Activated naive CD4-positive, alpha-beta T cell (primary cell): ENCODE measurements at places on chromosomes 6 and 20.

GRCh38 chr20:52242237-52243230 lies 51.0 kb upstream of the ZFP64 start:
- DNase-seq = no peak

DNA sequence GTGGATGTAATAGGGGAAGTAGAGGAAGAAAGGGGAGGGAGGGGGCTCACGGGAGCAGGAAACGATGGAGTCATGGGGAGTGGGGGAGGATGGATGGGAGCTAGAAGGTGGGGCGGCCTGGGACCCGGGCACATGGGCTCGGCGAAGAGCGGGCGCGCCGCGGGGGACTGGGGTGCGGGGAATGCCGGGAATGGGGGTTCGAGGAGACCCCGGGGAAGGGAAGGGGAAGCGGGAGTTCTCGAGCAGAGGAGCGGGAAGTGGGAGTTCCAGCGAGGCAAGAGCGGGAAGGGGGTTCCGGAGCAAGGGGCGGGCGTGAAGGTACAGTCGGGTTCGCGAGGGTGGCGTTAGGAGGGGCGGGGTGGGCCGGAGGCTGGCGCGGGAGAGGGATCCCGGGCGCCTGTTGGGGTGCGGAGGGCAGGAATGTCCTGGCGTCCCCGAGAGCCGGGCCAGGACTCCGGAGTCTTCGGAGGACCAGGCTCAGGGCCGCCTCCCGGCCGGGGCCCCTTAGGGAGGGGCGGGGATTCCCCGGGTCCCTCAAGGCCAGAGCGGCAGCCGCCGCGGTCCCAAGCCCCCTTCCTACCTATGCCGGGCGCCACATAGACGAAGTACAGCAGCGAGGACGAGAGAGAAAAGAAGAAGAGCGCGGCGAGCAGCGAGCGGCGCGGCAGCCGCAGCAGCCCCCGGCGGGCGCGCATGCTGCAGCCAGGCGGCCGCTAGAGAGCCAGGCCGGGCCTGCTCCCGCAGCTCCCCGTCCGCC lies 504 bp downstream of the B4GALT5 start:
- DNase-seq = no peak

DNA sequence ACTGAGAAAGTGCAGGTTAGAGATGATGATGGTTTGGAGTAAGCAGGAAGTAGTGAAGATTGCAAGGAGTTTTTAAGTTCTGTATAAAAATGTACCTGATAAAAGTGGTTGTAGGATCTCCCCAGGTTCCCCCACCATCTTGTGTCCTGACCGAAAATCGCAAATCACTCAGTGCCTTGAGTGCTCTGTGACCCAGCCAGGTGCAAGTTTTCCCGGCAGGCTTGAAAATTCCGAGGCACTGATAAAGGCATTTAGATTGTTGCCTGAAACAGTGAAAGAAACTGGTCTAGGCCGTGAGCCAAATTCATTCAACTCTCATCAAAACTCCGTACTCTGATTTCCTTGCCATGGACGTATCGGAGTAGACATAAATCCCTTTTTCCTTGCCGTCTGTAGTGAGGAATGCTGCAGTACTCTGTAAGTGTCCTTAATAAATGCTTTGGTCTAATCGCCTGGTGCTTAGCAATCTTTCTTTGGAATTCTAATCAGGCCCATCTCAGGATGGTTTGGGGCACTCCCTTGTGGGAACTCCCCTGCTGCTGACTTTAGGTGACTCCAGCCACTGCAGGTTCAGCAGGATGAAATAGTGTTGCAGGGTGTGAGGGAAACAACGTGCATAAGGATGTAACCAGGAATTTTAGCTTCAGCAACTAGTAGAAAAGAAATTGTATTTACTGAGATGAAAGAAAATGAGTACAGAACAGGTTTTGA lies 1199.8 kb upstream of the MAP3K7 start:
- DNase-seq = no peak

DNA sequence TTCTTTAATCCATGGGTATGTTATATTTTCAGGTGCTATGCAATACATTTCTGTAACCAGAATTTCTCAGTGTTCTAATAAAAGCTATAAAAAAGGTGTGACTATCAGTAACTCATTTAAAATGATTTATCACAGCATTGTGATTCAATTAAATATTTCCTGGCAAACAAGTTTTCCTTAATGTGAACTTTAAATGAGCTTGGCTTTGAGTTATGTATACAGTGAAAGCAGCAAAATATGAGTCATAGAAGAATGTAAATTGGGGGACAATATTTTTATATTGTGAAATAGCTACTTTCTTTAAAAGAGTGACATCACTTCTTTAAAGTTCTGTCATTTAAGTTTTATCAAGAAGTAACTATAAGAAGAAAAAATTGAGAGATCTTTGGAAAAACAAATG lies 484.9 kb upstream of the MAN1A1 start:
- no peak for DNase-seq

GRCh38 chr6:39804466-39805065 lies 12.4 kb downstream of the DAAM2 start:
- DNase-seq = no peak

DNA sequence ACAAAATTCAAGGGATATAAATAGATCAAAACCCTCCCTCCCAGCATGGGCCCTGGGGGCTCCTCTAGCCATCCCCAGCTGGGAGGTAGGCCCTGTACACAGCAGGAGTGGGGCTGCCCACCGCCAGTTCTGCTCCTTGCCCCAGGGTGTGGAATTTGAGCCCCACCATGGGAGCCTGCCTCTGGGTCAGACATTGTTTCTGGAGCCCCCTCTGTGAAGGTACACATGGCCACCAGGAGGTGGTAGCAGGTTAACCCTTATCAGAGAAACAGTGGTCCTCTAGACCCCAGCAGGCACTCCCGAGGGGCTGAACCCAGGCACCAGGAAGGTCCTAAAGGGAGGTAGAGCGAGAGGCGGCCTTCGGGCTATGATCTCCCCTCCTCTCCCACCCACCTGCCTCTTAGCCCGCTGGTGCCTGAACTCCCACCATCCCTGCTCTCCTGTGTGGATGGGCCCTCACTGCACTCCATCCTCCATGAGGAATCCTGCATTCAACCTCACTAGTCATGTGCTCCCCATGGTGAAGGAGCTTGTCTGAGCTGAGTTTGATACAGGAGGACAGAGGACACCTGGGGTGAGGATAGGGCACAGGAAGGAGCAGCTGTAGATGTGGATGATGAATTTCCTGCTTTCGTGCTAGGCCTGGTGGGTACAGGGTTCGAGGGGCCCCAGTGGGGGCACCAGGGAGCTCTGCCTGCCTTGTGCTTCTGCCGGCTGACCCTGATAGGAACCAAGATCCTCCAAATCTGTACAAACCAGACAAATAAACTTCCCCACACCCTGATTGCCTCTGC lies 114.9 kb downstream of the GRM4 start:
- DNase-seq = no peak

GRCh38 chr6:130223508-130223907 lies 757 bp upstream of the SAMD3 start:
- DNase-seq = peak; percentile 12

DNA sequence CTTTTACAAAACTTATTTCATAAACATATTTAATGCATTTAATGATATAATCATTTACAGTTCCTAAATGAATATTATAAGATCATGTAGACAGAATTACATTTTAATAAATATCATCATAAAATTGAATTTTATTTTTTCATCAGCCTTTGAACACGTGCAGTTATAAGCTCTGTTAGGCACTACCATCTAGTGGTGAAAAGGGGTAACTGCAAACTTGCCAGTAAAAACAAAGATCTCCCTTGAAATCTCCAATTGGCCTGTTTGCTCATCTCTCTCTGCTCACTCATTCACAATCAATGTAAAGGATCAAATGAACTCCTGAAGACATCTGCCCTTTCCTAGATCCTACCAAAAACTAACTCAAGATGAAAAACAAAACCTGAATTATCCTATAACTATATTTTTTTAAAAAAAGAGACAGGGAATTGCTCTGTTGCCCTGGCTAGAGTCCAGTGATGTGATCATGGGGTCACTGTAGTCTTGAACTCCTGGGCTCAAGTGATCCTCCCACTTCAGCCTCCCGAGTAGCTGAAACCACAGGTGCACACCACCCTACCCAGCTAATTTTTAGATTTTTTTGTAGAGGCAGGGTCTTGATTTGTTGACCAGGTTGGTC lies 31.7 kb downstream of the SAMHD1 start:
- DNase-seq = no peak

DNA sequence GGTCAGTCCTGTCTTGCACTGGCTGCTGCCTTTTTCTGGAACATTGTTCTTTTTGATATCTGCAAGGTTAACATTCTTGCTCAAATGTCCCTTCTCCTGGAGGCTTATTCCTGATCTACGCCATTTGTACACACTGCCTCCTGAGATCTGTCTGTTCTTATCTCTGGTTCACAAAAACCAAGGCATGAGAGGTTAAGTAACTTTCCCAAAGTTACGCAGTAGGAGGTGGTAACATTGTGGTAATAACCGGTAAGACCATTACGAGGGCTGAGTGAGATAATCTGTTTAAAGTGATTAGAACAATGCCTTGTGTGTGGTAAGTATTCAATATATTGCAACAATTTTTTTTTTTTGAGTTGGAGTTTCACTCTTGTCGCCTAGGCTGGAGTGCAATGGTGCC lies 132.1 kb downstream of the FNDC1 start:
- DNase-seq = no peak

GRCh38 chr6:6515691-6516607 lies 72.6 kb upstream of the LY86 start:
- DNase-seq = no peak

DNA sequence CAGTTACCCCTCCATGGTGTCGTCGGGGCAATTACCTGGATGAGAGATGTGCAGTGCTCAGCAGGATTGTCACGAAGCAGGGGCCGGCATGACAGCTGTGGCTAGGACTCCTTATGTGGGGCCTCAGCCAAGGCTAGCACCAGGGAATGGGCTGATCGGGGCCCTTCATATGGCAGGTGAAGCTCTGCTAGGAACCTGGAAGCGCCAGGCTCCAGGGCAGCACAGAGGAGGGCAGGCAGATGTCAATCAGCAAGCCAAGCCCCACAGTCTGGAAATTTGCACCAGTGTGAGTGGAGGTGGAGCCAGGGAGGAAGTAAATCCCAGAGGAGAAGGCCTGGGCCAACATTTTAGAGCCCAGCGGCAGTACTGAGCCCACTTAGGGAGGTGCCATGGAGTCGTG lies 21.2 kb downstream of the SYNDIG1 start:
- no peak for DNase-seq

DNA sequence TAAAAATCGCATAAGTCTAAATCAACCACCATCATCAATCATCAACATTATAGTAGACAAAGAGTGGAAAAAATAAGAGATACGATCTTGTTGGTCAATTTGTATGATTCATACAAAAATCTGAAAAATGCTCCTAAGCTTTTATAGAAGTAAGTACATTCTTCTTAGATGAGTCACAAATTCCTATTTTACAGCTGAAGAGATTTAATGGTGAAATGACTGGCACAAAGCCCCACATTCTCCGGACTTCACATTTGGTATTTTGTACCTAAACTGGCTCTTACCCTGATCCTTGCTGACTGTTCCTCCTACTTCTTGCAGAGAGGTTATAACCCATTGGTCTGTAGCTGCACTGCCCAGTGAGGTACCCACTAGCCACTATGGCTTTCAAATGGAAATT lies 29.9 kb upstream of the PREP start:
- DNase-seq = no peak

DNA sequence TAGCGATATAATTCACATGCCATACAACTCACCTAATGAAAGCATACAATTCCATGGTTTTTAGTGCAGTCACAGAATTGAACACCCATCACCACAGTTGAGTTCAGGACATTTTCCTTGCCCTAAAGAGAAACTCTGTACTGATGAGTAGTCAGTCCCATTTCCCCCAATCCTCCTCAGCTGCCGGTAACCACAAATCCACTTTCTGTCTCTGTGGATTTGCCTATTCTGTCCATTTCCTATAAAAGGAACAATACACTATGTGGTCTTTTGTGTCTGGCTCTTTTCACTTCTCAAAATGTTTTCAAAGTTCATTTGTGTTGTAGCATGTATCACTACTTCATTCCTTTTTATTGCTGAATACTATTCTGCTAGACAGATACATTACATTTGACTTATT lies 67.9 kb upstream of the TGM3 start:
- no peak for DNase-seq

- no peak for DNase-seq
These were observed 646.5 kb upstream of the NOX3 start for GRCh38 chr6:156102129-156102528.

GRCh38 chr6:144659202-144660182 lies 374.4 kb downstream of the UTRN start:
- no peak for DNase-seq

DNA sequence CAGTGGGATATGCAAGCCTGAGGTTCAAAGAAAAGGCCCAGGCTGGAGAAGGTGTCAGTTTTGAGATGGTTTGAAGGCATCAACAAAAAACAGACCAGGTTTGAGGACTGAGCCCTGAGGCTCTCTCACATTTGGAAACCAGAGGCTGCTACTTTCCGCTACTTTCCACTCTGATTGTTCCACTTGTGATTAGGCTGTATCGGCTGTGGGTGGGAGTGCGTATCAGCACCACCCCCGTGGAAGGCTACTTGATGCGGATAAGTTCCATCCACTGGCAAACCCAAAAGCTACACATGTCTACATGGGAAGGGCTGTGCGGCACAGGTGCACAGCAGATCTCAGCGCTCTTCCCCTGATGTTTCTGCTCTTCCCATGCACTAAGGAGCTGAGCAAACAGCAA lies 198.7 kb downstream of the GMPR start:
- no peak for DNase-seq

GRCh38 chr6:104173668-104174067 lies 686.1 kb downstream of the HACE1 start:
- no peak for DNase-seq

GRCh38 chr6:80143419-80143937 lies 37.0 kb downstream of the BCKDHB start:
- no peak for DNase-seq

GRCh38 chr20:62624719-62625453 lies 17.4 kb upstream of the SLCO4A1 start:
- no peak for DNase-seq

DNA sequence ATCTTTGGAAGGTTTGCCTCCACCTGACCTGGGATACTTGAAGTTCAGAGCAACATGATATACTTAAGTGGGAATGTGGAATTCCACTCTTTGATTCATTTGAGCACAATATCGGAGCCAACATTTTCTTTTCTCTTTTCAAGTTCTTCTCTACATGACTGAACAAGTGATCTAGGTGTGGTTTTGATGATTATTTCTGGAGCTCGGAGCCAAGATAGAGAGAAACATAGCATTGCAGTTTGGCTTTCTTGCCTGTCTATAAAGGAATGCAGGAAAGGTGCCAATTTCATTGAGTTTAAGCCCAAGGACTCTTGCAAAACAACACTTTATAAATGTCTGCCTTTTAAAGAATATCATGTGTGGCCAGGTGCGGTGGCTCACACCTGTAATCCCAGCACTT lies 124.2 kb upstream of the FAM83B start:
- DNase-seq = no peak

DNA sequence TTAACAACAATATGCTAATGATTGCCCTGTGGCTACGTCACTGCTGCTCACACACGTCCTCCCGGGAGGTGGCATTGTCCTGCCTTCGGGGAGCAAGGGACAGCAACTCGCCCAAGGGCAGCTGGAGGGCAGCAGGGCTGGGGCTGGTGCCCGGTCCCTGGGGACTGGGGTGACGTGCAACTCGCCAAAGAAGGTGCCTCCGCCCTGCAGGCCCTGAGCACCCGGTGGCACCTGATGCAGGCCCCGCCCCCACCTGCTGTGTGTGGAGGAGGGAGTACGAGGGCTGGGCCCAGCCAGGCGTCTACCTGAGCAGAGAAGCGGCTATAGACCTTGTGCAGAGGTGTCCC lies 64.8 kb upstream of the SLCO4A1 start:
- DNase-seq = no peak
